ENCODE measurements at places on chromosomes 7 and 10. TPM values are rescaled to one million over a fixed set of nuclear protein-coding genes. Genes with fewer than 3 reads are reported as not detected.

Gene ZNF736
- total RNA-seq = 1.3 TPM

Gene AGAP9
- 0.32 TPM for total RNA-seq

Gene NODAL
- total RNA-seq = not detected

Gene C7orf57
- not detected for total RNA-seq

Gene TMEM229A
- total RNA-seq = 2.1 TPM

Gene MLXIPL
- total RNA-seq = 1.5 TPM
